Activated T-cell treated with anti-CD3 and anti-CD28 coated beads, Interleukin-2, amount 50 U/mL, for 24 hours (primary cell): ENCODE measurements at places on chromosomes 7 and 10.

GRCh38 chr7:151704960-151705635, 171.8 kb downstream of the PRKAG2 start:
- no peak for DNase-seq

GRCh38 chr10:16656895-16657294, 135.2 kb upstream of the C1QL3 start:
- no peak for DNase-seq

DNA sequence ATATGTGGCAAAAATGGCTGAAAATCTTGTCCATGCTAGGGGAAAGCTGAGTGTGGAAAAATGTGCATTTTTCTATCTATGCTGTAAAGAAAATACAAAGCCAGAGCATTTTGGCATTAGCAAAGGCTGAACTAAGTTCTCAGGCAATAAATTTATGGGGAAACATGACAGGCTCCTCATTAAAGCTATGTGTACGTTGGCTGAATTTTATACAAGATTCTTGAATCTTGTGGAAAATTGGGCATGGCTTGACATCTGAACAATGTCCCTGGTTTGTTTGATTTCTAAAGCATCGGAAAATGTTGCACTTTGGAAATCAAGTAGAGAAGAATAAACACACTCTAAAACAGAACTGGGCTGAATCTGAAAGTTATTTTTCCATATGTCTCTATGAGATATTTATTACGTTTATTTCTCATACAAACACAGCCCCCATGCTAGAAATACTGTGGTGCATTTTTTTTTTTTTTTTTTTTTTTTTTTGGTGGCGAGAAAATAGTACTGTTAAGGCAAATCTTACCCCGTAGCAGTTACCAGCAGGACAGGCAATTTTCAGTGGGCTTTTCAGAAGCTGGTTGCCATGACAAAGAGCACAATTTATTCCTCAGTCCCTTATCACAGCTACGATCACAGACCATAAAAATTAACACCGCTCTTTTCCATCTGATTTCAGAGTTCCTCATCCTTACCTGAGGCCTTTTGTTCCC, 16.9 kb downstream of the CPA1 start:
- no peak for DNase-seq

- no peak for DNase-seq
Observed at GRCh38 chr10:91643700-91644099, 10.8 kb upstream of the PPP1R3C start.

- peak; percentile 63 for DNase-seq
Observed at GRCh38 chr10:14325325-14325955, 5.3 kb downstream of the FRMD4A start.

GRCh38 chr10:52099026-52099600, 215.0 kb upstream of the DKK1 start:
- no peak for DNase-seq

DNA sequence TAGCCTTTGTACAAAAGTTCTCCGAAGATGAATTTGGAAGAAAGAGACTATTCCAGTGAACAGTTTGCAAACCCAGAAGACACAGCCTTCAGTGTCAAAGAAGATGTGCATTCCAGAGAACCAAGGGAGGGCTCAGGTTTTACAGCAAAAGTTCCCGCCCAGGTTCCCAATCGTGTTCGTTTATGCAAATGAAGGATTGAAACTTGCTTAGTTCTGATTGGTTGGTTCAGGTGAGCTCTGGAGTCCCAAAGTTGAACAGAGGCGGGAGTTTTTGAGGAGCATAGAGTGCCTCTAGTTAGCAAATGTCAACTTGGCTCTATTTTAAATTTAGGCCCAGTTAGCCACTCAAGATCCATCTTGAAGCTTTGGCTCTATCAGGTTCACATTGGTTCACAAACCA, 51.3 kb downstream of the TMEM270 start:
- no peak for DNase-seq

GRCh38 chr7:41955893-41956675, 253.2 kb upstream of the INHBA start:
- DNase-seq, result no peak

DNA sequence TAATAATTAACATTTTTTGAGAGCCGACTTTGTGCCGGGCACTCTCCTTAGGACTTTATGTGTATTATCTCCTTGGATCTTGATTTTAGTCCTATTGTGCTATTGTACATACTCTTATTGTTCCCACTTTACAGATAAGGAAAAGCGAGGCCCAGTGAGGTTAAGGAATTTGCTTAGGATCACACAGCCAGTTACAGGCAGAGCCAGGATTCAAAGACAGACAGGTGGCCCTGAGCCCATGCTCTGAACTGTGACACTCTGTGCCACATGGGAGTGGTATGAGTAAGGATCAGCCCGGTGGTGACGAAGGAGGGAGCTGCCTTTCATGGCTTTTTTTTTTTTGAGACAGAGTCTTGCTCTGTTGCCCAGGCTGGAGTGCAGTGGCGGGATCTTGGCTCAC, 15.8 kb upstream of the GNA12 start:
- DNase-seq, result no peak

DNA sequence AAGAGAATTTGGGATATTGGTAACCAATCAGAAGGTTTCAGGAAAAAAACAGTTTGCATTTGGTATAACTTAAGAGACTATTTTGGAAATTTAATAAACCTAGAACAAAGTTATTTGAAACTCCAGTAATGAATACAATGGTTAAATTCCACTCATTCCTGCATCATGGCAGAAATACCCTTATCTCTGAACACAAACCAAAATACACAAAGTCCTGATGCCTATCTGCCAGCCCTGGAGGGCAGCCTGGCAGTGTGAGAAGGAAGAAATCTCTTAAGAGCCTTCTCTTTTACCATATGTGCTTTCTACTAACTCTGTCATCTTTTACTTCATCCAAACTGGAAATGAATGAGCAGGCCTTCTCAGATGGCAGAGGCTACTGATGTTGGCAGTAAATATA, 147.1 kb upstream of the LYZL1 start:
- DNase-seq, result no peak

GRCh38 chr10:116472891-116473290, 45.2 kb downstream of the PNLIPRP3 start:
- no peak for DNase-seq

GRCh38 chr7:92655346-92655884, 65.2 kb upstream of the FAM133B start:
- no peak for DNase-seq

GRCh38 chr10:68792115-68792514, 35.2 kb upstream of the STOX1 start:
- no peak for DNase-seq

DNA sequence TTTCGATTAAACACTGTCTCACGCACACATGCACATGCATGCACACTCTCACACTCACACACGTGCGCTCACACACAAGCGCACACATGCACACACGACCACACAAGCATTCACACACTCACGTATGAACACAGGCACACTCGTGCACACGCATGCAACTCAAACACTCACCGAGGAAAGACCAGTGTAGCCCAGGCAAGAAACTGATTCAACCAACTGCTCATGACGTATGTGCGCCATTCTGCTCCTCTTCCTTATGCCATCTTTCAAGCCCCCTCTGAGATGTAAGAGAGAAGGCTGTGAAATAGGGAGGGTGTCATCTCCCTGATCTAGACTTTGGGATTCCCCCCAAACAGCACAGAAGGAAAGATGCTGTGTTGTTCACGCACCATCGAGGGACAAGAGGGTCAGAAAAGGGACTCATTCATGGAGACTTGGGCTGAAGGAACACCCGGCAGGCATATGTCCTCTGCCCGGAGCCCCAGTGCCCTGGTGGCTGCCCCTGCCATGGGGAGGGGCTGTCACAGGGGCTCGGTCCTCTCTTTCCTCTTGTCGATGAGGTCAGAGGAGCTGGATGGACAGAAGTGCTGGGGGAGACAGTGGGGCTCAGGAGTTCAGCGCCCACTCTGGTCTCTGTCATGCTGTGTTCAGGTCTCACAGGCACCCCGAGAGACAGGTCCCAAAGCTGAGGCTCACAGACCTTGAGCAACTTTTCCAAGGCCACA, 130.1 kb upstream of the SHH start:
- DNase-seq, result no peak

DNA sequence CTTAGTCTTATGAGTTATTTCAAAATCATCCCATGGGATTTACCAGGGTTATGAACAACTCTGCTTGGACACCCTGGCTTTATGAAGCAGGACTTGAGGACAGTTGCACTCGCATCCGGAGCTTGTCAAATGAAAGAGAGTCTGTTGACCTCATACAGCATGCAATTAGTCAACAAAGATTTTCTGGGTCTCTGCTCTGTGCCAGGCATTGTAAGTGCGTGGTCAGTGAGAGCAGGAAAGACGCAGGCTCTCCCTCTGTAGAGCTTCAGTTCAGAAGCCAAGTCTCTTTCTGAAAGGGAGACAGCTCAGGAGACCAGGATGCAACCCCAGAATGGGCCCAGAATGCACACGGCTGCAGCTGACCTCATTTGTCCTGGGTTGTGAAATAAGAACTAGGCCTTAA, 45.5 kb upstream of the DMBT1 start:
- no peak for DNase-seq

- no peak for DNase-seq
Observed at GRCh38 chr10:49369216-49370162, 26.4 kb downstream of the DRGX start.

GRCh38 chr7:36806891-36807290, 82.6 kb upstream of the AOAH start:
- no peak for DNase-seq

DNA sequence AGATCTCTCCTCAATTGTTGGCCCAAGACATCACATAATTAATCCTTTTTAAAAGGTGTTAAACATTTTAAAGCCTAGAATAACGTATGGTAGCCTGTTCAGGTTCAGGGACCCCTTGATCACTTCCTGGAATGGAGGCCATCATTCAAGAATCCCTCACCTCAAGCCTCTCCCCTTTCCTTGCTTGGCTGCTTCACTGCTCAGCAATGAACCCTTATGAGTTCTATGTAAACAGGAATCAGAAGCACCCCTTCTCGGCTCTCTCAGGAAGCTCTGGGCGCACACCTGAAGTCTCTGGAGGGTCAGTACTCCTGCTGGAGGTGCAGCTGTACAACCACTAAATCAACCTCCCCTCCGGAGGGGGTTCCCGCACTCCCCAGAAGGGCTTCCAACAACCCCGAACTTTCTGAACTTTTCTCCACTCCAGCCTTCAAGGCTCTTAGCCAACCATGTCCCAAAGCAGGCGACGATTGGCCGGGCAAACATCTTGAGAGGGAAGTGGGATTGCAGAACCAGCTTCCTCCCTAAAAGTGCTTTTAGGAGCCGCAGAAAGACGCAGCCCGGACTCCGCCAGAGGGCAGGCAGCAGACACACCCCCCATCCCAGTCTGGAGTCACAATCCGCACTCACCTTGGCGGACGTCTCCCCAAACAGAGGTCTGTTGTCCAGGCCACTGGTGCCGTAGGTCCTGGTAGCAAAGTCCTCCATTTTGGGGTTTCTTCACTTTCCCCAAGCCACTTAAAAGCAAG, 562 bp downstream of the TMEM243 start:
- DNase-seq, result no peak

DNA sequence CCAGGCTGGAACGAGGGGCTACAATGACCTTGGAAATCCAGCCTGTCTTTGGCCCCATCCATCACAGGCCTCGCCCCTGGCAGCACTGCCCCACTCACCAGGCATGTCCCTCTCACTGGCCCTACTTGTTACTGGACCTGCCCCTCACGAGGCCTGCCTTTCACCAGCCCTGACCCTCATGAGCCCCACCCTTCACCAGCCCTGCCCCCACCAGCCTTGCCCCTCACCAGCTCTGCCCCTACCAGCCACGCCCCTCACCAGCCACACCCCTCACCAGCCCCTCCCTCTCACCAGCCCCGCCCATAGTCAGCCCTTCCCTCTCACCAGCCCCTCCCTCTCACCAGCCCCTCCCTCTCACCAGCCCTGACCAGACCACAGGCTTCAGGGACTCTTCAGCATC, 57.8 kb downstream of the COL26A1 start:
- DNase-seq, result no peak

DNA sequence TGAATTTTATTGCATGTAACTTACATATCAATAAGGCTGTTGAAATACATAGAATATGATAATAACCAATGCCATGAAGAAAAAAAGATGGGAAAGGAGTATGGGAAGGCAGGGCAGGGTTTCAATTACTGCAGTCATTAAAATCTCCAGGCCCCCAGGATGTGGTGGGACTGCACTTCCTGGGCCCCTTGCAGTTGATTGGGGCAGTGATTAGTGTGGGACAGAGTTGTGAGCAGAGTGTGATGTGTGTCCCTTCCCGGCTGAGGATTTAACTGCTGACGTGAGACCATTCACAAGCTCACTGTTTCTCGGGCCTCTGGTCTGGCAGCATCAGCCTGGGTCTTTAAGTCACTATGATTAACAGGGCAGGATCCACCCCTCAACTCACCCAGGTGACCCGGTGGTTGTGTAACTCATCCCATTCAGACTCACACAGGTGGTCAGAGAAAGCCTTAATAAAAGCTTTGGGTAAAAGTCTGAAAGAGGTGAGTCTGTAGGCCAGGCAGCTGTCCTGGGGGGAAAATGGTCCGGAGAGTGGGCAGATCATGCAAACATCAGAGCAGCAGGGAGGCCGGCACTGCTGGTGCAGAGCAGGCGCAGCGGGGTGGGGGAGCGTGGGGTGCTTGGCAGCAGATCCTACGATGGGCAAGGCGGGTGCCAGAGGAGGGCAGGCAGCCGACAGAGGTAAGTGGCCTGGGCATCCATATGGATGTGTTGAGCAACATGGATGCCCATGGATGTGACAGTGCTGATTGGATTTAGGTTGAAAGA, 36.3 kb upstream of the WDFY4 start:
- DNase-seq, result no peak

GRCh38 chr10:127207081-127207480, 10.7 kb upstream of the INSYN2A start:
- DNase-seq, result no peak

DNA sequence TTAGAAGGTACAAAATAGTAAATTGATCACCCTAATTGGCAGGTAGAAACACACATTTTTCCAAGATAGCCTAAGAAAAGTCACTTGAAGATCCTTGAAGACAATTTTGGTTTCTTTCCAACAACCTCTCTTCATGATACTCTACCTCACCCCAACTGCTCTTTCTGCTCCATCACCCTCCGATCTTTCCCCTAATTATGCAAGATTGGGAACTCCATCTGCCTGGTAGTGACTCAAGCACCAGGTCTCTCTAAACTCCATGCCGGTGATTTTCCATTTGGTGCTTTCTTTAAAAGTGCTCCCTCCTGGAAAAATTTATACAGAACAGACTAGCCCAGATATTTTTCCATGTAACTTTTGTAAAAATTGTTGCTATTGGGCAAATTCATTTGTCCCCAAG, 1.1 kb upstream of the AKR1B1 start:
- no peak for DNase-seq

DNA sequence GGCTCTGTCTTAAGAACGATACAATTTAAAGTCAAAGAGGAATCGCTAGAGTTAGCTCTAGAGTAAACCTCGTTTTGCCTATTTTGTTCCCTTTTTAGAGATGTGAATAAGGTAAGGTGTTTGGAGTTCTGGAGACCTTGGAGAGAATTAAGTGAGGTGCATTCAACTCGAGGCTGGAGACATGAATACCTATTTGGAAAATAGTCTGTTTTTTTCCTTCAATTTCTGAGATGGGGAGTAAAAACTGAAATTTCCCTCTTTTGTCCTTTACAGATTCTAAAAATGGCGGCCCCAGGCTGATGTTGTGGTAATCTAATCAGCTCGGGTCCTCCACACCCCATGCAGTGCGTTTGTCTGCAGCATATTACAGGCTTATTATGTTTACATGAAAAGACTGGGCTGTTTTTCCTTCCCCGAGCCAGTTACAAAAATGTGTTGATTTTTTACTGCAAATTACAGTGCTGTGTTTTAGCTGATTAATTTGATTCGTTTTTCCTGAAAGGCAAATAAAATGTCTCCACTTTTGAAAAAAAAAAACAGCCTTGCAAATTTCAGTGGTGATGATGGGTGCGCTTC, 1.5 kb downstream of the KMT2E start:
- no peak for DNase-seq
